Stimulated activated CD8-positive, alpha-beta memory T cell treated with anti-CD3 and anti-CD28 coated beads, Interleukin-2, amount 100 ng/mL, for 48 hours (primary cell): ENCODE measurements at places on chromosomes 16 and 17.
A peak's percentile ranks its signal among the peaks of the same experiment; 100 is the strongest.

DNA sequence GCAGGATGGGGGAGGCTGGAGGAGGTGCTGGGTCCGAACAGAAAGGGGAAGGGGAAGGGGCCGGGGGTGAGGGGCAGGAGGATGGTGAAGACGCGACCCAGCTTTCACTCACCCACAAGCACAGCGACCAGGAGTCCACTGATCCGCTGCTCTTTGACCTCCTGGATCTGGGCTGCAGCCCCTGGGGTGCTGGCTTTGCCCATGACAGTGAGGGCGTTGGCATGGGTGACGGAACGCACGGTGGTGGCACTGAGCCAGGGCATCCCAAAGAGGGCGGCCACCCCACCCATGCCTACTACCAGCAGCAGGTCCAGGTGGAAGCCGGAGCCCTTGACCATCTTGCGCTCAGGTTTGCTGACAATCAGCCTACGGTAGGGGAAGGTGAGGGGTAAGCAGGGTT, 14.9 kb downstream of the SLC4A1 start:
- DNase-seq: no peak

DNA sequence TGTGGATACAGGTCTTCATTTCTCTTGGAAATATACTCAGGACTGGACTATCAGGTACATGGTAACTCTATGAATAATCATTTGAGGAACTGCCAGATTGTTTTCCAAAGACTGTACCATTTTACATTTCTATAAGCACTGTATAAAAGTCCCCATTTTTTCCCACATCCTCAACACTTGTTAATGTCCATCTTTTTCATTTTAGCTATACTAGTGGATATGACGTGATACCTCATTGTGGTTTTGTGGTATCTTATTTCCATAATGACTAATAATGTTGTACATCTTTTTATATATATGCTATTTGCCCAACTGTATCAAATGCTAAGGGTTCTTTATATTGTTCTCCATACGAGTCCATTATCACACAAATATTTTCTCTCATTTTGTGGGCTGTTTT, 22.9 kb downstream of the NUP88 start:
- DNase-seq: no peak

DNA sequence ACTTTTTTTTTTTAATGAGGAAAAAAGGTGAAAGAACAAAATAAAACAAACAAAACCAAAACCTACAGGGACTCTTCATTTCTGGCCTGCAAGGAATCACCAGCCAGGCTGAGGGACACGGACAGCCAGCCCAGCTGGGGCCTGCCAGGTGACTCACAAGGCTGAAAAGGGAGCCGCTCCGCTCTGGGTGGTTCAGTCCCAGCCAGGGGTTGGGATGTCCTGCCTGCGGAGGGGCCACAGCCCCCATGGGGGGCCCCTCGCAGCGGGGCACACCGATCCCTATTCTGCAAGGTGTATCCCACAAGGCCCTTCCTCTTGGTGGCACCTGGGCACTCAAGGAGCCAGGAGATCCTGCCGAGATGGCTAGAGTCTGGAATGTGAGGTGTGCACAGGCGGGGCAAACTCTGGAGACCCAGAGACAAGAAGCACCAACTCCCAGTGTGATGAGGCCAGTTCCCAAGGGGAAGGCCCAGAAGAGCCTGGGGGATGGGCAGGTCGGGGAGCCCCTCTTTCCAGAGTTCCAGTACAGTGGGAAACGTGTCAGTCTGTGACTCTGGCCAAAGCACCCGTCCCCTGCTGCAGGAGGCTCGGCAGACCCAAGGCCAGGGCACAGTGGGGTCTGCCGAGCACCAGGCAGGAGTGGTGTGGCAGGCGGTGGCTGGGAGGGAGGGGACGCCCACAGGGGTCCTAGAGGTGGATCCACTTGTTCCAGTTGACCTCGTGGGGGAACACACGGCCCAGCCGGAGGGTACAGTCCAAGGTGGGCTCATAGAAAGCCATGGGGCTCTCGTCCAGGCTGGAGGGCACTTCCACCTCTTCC, 58.9 kb downstream of the IL21R start:
- DNase-seq: no peak

DNA sequence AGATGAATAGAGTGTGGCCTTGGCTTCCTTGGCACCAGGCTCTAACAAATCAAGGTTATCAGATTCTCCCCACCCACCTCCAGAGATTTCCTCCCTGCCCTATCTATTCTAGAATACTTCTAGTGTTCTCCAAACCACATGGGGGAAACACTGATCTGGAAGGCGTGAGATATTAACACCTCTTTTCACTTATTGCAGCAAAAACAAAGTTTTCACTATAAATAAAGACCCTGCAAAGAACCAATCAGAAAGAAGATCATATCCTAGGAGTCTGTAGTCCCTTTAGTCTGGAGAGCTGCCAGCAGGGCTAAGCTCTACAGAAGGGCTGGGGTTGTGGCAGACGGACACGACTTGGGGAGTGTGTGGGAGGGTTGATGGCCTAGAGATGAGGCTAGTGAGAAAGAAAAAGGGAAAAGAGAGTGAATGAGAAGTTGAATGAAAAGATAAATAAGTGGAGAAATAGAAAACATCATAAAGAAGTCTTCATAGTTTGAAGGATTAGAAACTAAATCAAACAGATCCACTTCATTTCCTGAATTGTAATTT, 8.6 kb upstream of the SKAP1 start:
- DNase-seq: no peak

DNA sequence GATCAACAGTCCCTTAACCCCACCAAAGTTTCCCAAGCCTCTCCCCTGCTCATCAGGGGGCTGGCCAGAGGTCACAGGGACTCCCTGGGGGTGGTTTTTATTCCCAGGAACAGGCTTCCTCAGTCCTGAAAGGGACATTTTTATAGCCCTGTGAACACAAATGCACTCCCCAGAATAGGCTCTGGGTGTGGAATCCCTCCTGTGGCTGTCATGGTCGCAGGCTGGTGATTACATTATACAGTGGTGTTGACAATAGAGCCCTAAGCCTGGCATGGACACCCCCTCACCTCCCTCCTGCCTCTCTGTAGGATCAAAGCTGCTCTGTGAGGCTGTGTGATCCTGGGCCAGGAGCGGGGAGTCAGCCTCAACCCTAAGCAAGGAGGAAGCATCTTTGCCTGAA, 1.4 kb upstream of the CA4 start:
- no peak for DNase-seq

DNA sequence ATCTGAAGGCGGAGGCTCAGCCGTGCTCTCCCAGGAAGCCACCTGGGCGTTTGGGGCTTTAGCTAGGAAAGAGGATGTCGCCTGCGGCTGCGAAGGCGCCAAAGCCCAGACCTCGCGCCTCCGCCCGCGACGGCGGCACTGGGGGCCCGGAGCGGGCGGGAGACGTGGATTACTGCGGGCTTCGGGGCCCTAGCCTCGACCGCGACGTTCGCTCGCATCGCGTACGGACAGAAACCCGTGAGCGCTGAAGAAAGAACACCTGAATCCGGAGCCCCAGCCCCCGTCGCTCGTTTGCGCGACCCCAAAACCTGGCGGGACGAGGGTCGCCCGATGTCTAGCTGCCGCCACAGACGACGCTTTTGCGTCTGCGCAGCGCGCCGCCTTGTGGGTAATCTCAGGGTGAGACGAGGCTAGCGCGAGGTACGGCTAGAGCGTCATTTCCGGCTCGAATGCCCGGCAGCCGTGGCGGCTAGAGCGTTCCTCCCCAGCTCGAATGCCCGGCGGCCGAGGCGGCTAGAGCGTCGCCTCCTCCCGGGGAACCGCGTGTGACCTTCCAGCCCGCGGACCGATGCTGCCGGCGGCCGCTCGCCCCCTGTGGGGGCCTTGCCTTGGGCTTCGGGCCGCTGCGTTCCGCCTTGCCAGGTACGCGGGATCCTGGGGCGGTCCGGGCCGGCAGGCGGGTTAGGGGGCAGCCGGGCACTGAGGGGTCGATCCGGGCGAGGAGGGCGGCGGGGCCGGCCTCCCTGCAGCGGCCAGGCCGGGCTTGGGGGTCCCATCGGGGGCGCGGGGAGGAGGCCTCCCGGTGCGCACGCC, at the start of gene MRPL12:
TSS of gene MRPL12 (plus strand) at position 434 of the 813 bp plus-strand sequence. CDS start at position 569, 135 bp downstream.
- DNase-seq: peak; percentile 89

DNA sequence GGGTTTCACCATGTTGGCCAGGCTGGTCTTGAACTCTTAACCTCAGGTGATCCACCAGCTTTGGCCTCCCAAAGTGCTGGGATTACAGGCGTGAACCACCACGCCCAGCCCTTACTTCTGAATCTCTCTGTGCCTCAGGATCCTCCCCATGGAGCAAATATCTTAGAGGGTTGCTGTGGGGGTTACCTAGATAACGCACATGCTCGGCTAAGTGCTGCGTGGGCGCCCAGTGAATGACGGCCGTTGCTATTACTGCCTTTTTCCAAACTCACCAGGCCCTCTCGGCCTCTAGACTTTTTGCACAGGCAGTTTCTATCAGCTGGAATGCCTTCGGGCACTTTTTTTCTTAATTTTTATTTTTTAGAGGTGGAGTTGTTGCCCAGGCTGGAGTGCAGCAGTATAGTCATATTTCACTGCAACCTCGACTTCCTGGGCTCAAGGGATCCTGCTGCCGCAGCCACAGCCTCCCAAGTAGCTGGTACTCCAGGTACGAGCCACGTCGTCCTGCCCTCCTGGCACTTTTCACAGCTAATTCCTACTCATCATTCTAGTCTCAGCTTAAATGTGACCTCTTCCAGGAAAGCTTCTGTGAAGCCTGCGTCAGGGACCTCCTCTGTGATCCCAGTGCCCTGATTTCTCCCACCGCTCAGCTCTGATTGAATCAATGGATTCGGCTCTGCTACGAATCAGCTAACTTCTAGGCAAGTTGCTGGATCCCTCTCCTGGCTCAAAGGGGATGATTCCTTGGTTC, 8.6 kb downstream of the CCDC102A start:
- DNase-seq: no peak

GRCh38 chr17:7647018-7647417, 3.7 kb upstream of the ATP1B2 start:
- no peak for DNase-seq

- no peak for DNase-seq
These were observed 12.4 kb upstream of the ST6GALNAC2 start for GRCh38 chr17:76598004-76598439.

GRCh38 chr17:41613277-41614082, 913 bp upstream of the KRT16 start:
- DNase-seq: no peak

- DNase-seq: no peak
These were observed 3.5 kb upstream of the RAB37 start for GRCh38 chr17:74733365-74734122.

DNA sequence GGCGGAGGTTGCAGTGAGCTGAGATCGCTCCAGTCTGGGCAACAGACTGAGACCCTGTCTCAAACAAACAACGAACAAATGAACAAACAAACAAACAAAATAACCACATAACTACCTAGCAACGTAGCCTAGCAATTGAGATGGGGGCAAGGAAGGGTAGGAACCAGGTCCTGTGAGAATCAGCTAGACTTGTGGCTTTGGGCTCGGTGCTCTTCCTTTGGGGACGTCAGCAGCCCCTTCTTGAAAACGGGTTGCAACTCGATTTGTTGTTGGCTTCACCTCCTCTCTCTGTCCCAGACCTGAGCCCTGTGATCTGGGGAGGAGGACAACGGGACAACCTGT, 72.2 kb downstream of the ABCC1 start:
- DNase-seq: no peak

GRCh38 chr17:37098152-37098551, 149.4 kb downstream of the AATF start:
- no peak for DNase-seq

GRCh38 chr16:30700491-30700890, 1.5 kb downstream of the SRCAP start:
- no peak for DNase-seq

DNA sequence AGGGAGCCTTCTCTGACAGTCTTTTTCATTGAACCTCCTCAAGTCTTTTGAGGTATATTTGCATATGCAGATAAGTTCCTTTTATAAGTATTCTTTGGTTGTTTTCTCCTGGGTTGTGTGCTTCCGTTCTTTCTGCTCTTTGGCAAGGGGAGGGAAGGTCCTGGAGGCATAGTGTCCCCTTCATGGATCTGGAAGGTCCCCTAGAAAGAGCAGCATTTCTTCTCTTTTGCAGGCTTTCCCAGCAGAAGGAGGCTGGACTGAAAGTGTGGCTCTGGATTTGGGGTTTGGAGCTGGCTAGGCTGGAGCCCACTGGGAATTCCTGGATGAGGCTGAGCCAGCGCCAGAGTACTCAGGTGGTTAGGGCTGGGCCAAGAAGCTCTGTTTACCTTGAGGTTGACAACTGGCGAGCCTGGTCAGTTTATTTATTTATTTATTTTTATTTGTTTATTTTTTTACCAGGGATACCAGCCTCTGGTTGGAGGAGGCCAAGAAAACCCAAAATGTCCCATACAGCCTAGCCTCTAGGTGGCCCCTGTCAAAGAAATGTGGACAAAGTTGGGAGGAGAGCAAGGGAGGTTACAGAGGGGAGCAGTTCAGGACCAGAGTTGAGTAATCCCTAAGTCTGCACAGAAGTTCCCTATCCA, 5.4 kb upstream of the TOP2A start:
- no peak for DNase-seq

DNA sequence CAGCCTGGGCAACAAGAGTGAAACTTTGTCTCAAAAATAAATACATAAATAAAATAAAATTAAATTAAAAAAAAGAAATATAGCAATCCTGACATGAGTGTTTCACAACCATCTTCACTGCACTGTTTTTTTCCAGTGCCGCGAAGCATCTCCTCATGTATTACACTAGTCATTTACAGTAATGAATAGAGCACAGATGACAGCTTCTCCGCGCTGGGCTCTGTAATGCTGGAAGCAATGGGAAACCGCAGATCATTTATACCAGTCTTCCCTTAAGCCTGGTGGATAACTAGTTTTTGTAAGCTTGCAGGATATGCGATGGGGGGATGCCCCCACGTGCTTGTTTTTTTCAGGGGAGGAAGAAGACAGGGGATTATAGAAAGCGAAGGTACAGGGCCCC, 86.9 kb downstream of the MYH13 start:
- no peak for DNase-seq

DNA sequence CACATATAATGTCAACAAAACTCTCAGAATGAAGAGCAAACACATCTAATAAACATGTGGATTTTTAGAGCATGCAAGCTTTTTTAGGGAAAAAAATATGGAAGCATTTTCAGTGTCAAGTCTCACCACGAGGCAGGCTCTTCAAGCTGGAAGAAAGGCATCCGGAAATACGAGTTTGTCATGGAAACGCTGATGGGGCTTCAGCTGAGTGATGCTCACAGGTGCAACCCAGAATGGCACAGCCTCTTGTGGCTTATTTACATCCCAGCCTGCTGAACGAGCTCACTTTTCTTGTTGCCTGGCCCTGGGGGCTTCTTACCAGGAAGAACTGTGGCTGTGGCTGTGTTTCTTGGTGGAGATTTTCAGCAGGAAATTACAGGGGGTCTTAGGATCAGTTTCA, 24.1 kb upstream of the DYNLL2 start:
- no peak for DNase-seq

GRCh38 chr16:60553090-60553757, 1483.0 kb downstream of the CDH8 start:
- no peak for DNase-seq

DNA sequence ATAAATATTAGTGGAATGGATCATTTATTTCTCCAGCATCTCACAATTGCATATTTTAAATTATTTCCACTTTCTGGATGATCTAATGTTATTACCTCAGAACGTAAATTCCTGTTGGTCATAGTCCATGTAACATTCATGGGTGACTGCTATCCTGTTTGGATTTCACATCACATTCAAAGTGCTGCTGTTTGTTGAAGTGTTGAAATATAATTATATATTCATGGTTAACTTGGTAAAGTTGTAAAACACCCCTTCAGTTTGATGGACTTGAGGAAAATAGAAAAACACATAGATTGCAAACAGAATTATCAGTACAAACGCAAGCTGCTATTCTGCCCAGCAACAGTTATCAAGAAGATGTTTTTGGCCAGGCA, 59.6 kb downstream of the TANGO6 start:
- no peak for DNase-seq

- no peak for DNase-seq
These were observed 5.3 kb downstream of the DEF8 start for GRCh38 chr16:89953671-89954406.

- no peak for DNase-seq
These were observed 27.2 kb downstream of the CLEC16A start for GRCh38 chr16:10971560-10971961.
